ENCODE measurements at places on chromosomes 7 and 10.

- DNase-seq = no peak
Measured at GRCh38 chr10:35752469-35753461, 110.7 kb upstream of the FZD8 start.

DNA sequence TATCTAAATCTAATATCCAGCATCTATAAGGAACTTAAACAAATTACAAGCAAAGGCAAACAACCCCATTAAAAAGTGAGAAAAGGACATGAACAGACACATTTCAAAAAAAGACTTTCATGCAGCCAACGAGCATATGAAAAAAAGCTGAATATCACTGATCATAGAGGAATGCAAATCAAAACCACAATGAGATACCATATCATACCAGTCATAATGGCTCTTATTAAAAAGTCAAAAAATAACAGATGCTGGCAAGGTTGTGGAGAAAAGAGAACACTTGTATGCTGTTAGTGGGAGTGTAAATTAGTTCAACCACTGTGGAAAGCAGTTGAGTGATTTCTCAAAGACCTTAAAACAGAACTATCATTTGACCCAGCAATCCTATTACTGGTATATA is 334.4 kb upstream of the CACNA2D1 start:
- no peak for DNase-seq

- no peak for DNase-seq
Measured at GRCh38 chr7:26413007-26413691, 121.5 kb downstream of the SNX10 start.

- no peak for DNase-seq
Measured at GRCh38 chr7:23471106-23471859, 992 bp upstream of the IGF2BP3 start.

DNA sequence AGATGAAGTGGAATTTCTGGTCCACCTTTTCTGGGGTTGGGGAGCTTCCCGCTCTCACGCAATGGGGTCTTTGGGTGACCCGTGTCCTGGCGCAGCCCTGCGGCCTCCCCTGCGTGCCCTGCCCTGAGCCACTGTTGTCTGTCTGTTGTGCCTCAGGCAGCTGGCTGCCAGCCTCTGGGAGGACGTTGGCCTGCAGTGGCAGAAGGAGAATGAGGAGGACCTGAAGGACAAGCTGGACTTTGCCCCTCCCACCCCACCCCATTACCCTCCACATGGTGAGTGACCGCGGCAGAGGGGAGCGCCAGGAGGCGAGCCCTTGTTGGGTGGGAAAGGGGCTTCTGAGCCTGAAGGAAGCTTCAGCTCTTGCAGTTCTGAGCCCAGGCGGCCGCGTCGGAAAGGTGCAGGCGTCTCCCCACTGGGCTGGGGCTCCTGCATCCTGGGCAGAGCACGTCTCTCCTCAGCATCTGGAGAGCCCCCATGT is 14.2 kb upstream of the PRKAR1B start:
- DNase-seq = no peak

- DNase-seq = no peak
Measured at GRCh38 chr10:69883310-69884023, 81.8 kb downstream of the COL13A1 start.

DNA sequence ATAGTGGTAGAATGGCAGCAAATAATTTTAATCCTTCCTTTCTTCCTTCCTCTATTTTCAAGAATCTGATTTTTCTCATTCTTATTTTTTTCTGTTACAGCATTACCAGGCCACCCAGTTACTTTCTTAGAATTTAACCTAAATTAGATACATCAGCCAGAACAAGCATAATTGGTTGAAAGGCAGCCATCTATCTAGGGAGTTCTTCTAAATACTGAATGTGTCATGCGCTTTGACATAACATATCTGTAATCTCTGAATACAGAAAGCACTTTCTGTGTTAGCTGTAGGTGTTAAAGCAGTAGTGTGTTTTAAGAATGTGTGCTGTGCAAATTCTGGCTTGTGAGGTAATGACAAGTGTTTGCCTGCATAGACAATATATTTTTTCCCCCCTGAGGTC is 97.3 kb downstream of the BTRC start:
- DNase-seq = no peak

- DNase-seq = no peak
Measured at GRCh38 chr10:12568391-12569009, 219.2 kb downstream of the CAMK1D start.

DNA sequence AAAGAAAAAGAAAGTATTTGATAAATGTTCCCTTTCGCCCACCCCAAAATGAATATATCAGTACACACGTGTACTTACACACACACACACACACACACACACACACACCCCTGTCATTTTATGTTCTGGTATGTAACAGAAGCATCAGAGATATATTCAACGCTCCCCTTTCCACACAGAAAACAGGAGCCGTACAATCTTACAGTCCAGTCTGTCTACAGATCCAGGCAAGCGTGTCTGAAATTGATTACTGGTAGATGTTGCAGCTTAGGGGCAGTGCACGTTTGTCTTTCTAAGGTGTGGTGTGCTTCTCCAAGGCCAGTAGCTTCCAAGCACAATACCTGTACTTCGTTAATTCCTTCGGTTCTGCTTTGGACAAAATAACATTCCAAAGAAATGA is 143.7 kb upstream of the RNF32 start:
- DNase-seq = no peak

GRCh38 chr7:132430041-132430855 is 146.0 kb downstream of the PLXNA4 start:
- no peak for DNase-seq

DNA sequence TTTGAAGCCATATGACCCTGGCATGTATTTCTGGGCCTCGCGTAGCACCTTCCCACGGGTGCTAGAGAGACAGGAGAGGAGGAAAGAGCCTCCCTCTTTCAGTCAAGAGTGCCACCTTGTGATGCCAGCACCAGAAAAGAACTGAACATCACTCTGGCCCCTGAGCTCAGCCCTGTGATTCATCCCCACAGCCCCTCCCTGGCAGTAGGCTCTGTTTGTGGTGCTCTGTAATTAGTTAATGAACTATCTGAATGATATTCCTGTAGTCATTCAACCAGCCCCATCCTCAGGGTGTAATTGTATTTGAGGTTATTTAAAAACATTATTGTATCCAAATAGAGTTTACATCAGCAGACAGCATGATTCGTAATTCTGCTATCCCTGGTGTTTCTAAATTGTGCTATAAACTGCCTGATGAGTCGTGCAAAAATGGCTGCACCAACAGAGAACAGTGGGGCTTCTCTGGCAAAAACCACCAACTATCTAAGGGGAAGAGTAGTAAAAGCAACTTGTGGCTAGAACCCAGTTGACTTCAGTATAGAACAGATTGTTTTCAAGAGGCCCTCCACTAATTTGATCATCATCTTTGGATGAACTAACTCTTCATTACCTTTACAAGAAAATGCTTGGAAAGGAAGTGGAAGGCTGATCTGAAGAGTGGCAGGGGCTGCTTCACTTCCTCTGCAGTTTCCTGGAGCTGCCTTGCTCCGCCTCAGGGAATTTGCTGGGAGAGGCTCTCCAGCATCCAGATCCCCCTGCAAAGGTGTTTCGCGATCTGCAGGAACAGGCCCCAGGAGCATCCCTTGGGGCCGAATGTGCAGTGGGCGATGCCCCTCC is 23.7 kb upstream of the TIAL1 start:
- no peak for DNase-seq

GRCh38 chr10:26944261-26944882 is 83.6 kb upstream of the ABI1 start:
- no peak for DNase-seq

DNA sequence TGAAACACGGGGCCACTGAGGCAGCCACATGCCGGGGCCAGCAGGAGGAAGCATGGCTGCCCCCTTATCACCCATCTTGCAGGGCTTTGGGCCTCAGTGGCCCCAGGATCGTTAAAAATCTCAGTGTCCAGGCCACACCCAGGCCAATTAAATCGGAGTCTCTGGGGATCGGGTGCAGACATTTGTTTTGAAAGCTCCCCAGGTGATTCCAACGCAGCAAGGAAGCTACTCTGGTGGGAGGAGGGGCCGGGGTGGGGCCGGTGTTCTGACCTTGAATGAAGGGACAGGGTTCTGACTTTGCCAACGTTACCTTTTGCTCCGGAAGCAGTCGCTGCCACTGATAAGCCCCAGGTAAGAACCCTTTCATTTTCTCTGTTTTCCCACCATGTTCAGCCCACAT is 412.3 kb upstream of the FOXK1 start:
- DNase-seq = no peak

DNA sequence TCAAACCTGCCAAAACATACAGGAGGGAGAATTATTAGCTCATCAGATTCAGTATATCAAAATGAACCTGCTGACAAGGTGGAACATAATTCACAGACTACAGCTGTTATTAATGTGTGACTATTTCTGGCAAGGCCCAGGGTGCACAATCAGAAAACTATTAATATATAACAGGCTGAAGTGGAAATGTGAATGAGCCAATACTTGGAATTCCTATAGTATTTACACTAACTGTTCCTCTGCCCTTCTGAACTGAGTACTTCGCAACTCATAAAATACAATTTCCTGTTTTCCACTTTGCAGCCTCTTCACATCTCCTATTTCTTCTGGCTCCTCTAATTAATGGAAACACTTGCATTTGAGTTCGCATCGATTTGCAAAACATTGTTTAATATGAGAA is 330.8 kb downstream of the DPP6 start:
- DNase-seq = no peak

All from stimulated activated CD8-positive, alpha-beta memory T cell treated with anti-CD3 and anti-CD28 coated beads, Interleukin-12 subunit alpha, Interleukin-12 subunit beta, amount 100 ng/mL, for 1 hour (primary cell).